ENCODE measurements at places on chromosomes 2 and 18.

- no peak for DNase-seq
Observed at GRCh38 chr18:40866968-40867367, 1088.1 kb upstream of the PIK3C3 start.

GRCh38 chr18:55447672-55448018, 140.3 kb downstream of the TCF4 start:
- no peak for DNase-seq

DNA sequence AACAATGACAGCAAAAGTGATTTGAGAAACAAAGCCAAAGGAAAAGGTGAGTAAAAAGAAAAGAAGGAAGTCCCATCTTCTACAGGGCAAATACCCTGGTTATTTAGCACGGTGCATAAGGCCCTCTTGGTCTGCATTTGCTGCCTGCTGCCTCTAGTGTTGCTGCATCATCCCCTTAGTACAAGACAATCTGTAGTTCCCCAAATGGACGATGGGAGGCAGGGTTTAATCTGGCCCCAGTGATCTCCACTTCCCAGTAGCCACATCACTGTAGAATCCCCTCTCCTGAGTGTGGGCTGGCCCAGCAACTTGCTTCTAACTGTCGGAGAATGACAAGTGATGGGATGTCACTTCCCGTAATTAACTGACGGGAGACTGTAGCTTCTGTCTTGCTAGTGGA, 85.1 kb downstream of the CTAGE1 start:
- DNase-seq: no peak

- DNase-seq: no peak
Observed at GRCh38 chr2:105607920-105608504, 136.7 kb upstream of the NCK2 start.

- peak; percentile 45 for DNase-seq
Observed at GRCh38 chr2:32553829-32554432, 73.9 kb upstream of the TTC27 start.

DNA sequence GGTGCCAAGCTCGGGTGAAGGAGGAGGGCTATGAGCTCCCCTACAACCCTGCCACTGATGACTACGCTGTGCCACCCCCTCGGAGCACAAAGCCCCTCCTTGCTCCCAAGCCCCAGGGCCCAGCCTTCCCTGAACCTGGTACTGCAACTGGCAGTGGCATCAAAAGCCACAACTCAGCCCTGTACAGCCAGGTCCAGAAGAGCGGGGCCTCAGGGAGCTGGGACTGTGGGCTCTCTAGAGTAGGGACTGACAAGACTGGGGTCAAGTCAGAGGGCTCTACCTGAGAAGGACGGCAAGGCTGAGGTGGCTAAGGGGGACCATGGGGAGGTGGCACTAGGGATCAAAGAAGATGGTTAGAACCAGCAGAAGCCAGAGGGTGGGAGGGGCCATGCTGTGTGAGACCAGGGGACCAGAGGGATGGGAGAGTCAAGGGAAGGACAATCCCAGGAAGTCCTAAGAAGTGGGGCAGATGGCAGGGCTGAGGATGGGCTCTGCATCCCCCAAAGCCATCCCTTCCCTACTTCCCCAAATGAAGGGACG, 2.4 kb downstream of the DOK1 start:
- no peak for DNase-seq

DNA sequence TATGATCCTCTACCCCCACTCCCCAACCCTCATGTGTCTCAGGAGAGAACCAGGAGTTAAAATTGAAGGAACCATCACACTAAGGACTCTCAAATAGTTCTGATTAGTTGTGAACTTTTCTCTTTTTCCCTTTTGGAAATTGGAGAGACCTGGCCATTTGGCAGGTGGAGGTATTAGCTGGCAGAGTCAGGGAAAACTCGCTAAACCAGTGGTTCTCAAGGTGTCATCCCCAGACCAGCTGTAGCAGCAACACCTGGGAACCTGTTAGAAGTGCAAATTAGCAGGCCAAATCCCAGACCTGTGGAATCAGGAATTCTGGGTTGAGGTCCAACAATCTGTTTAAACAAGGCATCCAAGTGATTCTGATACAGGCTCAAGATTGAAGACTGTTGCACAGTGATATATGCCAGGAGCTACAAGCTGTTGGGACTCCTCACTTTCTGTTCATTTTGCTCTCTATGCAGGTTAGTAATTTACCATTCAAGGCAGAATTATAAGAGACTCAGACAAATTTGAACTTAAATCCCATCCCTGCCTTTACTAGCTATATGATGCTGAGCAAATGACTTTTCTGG, 2.8 kb upstream of the TMEM131 start:
- no peak for DNase-seq

- no peak for DNase-seq
Observed at GRCh38 chr2:204152616-204153015, 216.1 kb downstream of the ICOS start.

DNA sequence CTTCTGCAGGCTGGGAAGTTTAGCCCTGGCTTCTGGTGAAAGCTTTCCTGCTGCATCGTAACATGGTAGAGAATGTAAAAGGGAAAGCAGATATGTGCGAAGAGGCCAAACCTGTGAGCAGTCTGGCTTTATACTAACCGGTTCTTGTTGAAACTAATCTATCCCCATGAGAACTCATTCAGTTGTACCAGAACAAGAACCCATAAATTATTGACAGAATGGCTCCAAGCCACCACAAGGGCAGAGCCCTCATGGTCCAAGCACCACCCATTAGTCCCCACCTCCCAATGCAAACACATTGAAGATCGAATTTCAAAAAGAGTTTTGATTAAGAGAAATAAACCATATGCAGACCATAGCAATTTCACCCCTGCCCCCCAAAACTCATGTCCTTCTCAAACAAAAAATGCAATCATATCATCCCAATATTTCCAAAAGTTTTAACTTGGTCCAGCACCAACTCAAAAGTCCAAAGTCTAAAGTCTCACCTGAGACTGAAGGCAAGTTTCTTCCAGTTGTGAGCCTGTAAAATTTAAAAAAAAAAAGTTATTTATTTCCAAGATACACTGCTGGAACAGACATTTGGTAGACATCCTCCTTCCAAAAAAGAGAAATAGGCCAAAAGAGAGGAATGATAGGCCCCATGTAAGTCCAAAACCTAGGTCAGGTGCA, 318.9 kb downstream of the CNTNAP5 start:
- DNase-seq: no peak

- DNase-seq: no peak
Observed at GRCh38 chr2:20511130-20511529, 64.3 kb downstream of the RHOB start.

DNA sequence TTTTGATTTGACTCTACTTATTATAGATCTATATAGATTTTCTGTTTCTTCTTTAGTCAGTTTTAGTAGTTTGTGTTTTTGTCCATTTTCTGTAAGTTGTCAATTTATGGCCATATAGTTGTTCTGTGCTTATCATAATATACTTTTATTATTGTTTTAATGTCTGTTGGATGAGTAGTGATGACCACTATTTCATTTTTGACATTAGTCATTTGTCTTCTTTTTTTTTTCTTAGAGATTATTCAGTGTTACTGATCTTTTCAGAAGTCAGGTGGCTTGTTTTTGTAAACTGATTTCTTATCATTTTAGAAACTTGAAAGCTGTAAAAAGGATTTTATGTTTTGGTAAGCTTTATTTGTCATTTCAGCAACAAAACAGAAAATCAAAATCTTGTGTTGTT, 57.3 kb downstream of the EPC2 start:
- no peak for DNase-seq

- no peak for DNase-seq
Observed at GRCh38 chr2:6823111-6823510, 42.6 kb downstream of the CMPK2 start.

DNA sequence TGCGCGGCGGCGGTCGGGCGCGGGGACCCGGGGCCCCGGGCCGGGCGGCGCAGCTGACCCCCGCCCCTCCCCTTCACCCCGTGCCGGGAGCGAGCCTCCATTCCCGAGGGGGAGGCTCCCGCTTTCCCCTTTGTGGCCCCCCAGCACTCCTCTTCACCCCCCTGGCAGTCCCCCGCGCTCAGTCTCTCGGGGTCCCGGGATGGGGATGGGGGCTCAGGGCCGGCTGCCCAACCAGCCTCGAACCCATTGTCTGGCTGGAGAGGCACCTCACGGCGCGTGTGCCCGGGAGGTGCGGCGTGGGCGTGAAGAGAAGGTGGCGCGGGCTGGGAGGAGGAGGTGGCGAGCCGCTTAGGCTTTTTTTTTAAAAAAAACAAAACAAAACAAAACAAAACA, 748 bp downstream of the FMNL2 start:
- DNase-seq: no peak

DNA sequence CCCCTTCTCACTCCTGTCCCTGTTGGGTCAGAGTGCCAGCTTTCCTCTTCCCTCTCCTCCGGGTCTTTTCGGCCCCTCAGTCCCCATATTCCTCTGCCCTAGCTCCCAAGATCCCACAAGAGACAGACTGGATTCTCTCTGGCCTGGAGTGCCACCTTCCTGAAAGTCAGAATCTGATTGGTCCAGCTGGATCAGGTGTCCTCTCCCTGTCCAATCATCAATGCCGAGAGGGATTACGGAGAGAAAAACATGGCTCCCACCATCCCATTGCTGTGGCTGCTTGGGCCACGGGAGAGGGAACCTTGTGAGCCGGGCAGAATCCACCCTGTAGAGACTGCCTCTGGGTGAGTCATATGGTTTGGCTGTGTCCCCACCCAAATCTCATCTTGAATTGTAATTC, 2.7 kb upstream of the MROH2A start:
- no peak for DNase-seq

DNA sequence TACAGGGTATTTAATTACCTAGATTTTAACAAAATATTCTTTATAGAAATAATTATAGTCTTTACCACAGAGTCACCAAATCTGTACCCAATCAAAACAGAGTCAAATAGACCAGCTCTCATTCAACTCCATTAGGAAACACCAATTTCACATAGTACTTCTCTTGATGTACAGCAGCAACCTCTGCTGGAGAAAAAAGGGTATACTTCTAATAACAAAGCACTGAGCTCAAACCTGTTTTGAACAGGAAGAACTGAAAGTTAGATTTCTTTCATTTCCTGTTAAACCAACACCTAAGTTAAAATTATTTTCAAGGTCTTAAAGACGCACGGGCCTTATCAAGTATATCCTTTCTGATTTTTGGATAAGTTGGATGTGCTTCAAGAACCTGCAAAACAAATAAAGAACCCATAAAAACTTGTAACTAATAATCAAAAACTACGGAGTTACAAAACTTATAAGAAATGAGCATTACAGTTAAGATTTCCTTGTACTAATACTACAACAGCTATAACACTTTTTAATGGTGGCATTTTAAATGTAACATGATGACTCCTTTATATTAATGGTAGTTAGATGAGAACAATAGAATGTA, 79.0 kb downstream of the TTC21B start:
- DNase-seq: peak; percentile 65

DNA sequence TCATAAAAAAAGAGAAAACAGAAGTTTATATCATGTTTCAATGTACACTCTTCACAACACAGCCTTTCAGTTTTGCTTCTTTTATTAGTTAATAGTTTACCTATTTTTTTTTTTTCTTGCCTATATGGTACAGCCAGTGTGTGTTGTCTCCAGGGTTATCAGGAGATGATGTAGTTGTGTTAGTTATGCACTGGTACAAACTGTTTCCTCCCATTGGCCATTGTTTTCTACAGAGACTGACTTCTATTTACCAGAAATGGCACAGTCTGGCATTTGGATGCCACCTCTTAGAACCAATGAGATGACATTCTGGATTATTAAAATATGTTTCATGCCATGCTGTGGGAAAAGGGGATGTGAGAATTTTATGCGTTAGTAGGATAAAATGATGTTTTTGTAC, 339.4 kb downstream of the PLCL1 start:
- no peak for DNase-seq

GRCh38 chr2:70091816-70092215, 4.5 kb downstream of the PCBP1 start:
- peak; percentile 37 for DNase-seq

- peak; percentile 70 for DNase-seq
Observed at GRCh38 chr2:178891265-178891958, 84.2 kb upstream of the TTN start.
